ENCODE measurements at places on chromosomes 13 and 19.

DNA sequence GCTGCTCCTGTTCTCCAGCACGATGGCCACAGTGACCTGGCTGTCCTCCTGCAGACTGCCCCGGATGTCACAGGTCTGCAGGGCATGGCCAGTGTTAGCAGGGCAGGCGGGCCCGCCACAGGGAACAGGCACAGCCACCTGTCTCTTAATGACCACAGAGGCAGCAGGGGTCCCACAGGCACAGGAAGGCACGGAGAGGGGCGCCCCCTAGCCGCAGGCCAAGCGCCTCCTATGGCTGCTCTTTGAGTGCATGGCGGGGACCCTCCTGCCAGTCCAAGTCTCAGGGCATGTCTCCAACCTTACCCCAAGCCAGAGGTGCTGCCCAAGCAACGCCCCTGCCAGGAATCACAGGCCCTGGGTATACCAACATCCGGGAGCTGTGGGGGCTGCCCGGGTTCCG lies 14.1 kb downstream of the IZUMO4 start:
- H3K27me3 ChIP-seq: no peaks in the 10 kb centered on the region
- H3K27ac ChIP-seq: no peak overlapping the region
- no peak overlapping the region for H3K4me3 ChIP-seq
- H3K36me3 ChIP-seq: peaks cover 100% of the 10 kb centered on the region
- no peaks in the 10 kb centered on the region for H3K4me1 ChIP-seq

DNA sequence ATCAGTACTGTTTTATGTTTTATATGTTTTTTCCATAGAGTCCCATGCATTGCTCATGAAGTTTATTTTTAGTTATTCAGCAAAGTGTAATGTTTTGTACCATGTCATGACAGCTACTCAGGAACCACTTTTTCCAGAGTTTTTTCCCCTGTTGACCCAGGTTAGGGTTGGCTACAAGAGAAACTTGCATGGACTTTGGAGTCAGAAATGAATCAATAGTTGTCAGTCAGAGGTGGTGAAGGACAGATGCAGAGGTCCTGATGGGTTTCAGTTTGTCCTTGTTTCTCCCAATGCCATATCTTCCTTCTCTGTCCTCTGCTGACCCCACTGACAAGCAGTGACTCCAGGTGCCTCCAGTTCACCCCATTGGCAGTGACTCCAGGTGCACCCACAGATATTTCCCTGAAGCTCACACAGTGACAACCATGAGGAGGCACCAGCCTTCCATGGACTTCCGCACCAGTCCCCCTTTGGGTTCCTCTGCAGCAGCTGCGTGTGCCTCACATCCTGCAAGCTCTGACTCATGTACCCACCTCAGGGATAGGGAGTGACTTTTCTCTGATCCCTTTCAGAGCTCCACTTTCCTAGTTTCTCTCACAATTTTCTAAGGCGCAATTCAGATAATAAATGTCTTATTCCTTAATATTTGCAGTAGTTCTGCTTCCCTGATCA lies 92.1 kb downstream of the AKAP11 start:
- no peak overlapping the region for H3K4me3 ChIP-seq
- no peaks in the 10 kb centered on the region for H3K36me3 ChIP-seq
- H3K27ac ChIP-seq: no peak overlapping the region
- H3K27me3 ChIP-seq: no peaks in the 10 kb centered on the region
- H3K4me1 ChIP-seq: no peaks in the 10 kb centered on the region

DNA sequence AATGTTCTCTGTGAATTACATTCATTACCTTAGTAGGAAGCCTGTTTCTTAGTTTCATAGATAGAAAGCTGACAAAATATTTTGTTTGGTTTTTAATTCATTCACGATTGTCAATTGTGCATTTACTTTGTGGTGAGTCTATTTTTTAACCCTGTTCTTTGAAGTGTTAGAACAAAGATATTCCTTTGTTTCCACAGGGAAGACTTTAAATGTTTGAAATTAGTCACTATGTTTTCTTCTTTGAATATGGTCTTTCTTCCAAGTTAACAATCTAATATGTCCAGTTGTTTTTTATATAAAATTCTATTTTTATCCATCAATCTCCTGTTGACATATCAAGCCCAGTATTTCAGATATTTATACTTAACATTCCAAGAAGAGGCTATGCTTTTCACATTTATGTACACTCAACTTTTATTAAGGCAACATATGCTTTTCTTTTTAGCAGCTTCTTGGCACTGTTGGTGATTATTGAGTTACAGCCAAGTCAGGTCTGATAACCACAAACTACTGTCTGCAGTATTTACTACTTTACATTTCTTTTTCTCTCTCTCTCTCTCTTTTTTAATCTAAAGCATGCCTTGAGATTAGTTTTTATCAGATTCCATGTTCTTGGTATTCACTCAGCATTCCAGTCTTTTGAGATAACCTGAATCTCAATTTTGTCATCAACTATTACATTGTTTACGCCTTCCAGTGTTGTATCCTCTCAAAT lies 812.8 kb upstream of the SLC10A2 start:
- no peak overlapping the region for H3K27ac ChIP-seq
- no peaks in the 10 kb centered on the region for H3K36me3 ChIP-seq
- no peaks in the 10 kb centered on the region for H3K4me1 ChIP-seq
- no peak for DNase-seq
- H3K4me3 ChIP-seq: no peak overlapping the region

DNA sequence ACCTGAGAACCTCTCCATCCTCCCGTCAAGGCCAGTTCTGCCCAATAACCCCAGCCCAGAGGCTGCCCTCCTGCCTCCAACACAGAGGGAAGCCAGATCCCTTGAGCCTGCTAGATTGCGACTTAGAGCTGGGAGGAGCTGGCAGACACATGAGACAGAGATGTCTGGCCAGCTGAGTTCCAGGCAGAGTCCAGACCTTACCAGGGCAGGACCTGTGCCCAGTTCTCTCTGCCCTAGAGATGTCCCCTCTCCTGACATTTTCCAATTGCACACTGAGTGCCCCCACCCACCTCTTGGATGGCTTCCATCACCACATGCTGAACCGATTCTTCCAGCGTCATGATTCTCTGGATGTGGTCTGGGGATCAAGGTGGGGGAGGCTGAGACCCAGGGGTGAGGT lies 3.0 kb downstream of the HOOK2 start:
- no peak overlapping the region for H3K27ac ChIP-seq
- H3K36me3 ChIP-seq: no peaks in the 10 kb centered on the region
- no peaks in the 10 kb centered on the region for H3K27me3 ChIP-seq

- H3K4me3 ChIP-seq: no peak overlapping the region
- no peak overlapping the region for H3K27ac ChIP-seq
- no peaks in the 10 kb centered on the region for H3K27me3 ChIP-seq
- no peaks in the 10 kb centered on the region for H3K4me1 ChIP-seq
- DNase-seq: no peak
- peaks cover 17% of the 10 kb centered on the region for H3K36me3 ChIP-seq
Measured at GRCh38 chr13:38366954-38367645, 17.4 kb downstream of the UFM1 start.

DNA sequence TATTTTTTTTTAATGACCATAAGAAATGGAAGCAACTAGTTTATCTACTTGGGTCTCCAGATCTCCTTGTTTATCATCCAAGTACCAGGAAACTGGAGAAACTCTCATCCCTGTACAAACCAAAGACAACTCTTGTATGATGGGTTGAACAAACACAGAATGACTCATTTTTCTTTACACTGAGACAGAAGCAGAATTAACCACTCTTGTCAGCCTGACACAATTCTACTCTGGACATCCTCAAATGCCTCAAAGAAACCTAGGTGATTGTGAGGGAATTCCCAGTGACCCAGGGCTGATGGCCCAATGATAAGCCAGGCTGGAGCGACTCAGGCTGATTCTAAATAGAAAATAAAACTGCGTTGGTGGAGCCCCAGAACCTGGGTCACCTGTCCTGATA lies 151.5 kb downstream of the ZNF737 start:
- H3K27ac ChIP-seq: no peak overlapping the region
- no peaks in the 10 kb centered on the region for H3K36me3 ChIP-seq
- H3K4me3 ChIP-seq: no peak overlapping the region
- H3K27me3 ChIP-seq: no peaks in the 10 kb centered on the region
- DNase-seq: no peak

DNA sequence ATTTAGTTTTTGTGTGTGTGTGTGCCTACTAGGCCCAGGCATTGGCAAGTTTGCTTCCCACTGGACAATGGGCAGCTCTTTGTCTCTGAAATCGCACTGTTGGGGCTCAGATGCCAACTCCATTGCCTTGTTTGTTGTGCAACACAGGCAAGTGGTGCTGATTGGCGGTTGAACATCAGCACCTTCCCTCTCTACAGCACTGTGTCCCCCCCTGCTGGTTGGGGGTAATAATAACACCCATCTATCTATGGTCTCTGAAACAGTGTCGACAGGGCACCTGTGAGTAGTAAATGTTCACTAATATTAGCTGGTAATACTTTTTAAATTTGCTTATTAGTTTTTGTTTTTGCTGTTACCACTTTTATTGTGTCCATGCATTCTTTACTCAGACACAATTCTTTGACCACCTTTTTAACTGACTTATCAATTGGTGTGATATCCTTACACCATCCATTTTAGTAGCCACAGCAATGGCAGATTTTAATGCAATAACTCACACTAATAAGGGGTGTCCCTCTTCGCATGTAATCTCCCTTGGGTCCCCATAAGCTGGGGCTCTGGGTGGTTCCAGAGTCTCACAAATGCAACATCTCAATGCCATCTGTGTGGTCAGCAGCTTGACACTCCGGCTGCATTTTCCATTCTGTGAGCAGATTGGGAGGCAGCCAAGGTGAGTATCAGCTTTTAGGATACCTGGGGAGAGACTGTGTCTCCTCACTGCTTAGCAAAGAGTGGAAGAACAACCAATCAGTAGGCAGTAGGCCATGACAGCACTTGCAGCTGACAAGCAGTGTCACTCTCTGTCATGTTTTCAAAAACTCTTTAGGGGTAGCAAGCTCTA lies 47.7 kb upstream of the UQCRFS1 start:
- no peaks in the 10 kb centered on the region for H3K4me1 ChIP-seq
- H3K27me3 ChIP-seq: peaks cover 29% of the 10 kb centered on the region
- DNase-seq: no peak
- no peak overlapping the region for H3K27ac ChIP-seq
- no peaks in the 10 kb centered on the region for H3K36me3 ChIP-seq

- H3K27ac ChIP-seq: no peak overlapping the region
- H3K27me3 ChIP-seq: no peaks in the 10 kb centered on the region
- peaks cover 31% of the 10 kb centered on the region for H3K4me1 ChIP-seq
Measured at GRCh38 chr13:113220141-113220598, 10.8 kb downstream of the CUL4A start.

DNA sequence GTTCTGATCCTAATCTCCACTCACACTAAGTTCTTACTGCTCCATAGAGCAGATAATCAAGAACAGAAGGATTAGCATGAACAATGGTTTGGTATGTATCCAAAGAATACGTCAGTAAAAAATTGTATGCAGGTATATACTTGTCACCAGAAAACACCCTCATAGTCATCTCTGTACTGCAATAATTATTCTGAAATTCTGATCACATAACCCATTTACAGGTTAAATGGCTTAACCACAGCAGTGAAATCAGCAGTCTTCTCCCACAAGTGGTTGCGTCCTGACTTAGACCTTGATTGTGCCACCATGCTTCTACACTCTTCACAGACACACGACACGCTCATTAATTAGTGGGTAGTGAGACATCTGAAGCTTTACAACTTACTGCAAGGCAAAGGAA lies 50.9 kb downstream of the LNX2 start:
- H3K27me3 ChIP-seq: no peaks in the 10 kb centered on the region
- H3K27ac ChIP-seq: no peak overlapping the region
- no peak for DNase-seq

GRCh38 chr19:13803038-13803437 lies 7.8 kb downstream of the ZSWIM4 start:
- H3K4me3 ChIP-seq: no peak overlapping the region
- H3K27me3 ChIP-seq: no peaks in the 10 kb centered on the region
- no peak for DNase-seq

DNA sequence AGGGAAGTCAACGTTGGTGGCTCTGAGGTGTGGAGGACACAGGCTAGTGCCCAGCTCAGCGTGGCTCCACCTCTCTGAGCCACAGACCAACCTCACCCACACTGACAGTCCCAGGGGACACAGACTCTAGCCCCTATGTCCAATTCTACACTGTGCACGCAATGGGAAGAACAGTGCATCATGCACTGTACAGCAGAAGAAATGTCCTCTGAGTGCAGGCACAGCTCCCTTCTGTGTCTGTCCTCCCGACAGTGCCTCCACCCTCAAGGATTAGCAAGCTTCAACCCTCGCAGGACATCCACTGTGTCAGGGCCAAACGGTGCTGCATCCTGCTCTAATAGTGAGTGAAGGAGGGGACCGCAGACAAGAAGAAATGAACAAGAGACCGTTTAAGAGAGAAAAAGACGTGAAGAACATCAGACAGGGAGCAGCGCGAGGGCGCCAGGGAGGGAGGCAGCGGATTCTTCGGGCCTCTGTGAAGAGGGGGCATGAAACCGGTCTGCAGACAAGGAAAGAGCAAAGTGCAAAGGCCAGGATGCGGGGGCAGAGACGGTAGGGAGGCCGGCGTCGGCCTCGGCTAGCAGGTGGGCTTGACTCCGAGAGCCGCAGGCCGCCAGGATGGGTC lies 681 bp downstream of the ZNF837 start:
- H3K4me1 ChIP-seq: peaks cover 19% of the 10 kb centered on the region
- peak overlapping the region; percentile 89 for H3K27ac ChIP-seq
- H3K36me3 ChIP-seq: no peaks in the 10 kb centered on the region
- no peak for DNase-seq

DNA sequence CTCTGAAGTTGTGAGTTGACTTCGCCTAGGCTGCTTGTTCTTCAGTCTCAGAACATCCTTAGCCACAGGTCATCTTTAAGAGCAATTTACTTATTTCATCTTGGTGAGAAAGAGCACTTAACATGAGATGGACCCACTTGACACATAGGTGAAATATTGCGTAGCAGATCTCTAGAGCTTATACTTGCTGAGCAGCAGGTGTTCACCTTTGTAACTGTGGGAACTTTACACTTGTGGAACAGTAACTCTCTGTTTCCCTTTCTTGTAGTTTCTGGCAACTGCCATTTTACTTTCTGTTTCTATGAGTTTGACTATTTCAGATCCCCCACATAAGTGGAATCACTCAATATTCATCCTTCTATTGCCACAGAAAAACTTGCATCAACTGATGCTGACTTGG lies 95.7 kb downstream of the SLC10A2 start:
- H3K36me3 ChIP-seq: no peaks in the 10 kb centered on the region
- H3K27ac ChIP-seq: no peak overlapping the region
- H3K27me3 ChIP-seq: no peaks in the 10 kb centered on the region
- DNase-seq: no peak
- H3K4me3 ChIP-seq: no peak overlapping the region

GRCh38 chr13:101292711-101293110 lies 123.6 kb downstream of the NALCN start:
- no peaks in the 10 kb centered on the region for H3K4me1 ChIP-seq
- no peak for DNase-seq
- H3K4me3 ChIP-seq: no peak overlapping the region
- no peaks in the 10 kb centered on the region for H3K27me3 ChIP-seq
- H3K36me3 ChIP-seq: no peaks in the 10 kb centered on the region

Data from esophagus squamous epithelium (tissue), 5 donors.